ENCODE measurements at places on chromosomes 13 and 19.

DNA sequence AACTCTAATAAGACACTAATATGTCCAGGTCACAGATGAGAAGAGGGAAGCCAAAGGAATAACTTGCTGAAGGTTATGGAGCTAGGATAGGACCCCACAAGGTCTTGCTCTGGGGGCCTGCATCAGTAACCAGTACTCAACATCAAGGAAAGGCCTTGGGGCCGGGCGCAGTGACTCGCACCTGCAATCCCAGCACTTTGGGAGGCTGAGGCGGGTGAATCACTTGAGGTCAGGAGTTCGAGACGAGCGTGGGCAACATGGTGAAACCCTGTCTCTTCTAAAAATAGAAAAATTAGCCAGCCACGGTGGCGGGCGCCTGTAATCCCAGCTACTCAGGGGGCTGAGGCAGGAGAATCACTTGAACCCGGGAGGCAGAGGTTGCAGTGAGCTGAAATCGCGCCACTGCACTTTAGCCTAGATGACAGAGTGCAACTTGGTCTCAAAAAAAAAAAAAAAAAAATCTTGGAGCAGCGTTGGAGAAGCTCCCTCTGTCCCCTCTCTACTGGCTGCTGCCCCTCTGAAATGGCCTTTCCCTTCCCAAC lies 1.8 kb downstream of the LONP1 start:
- DNase-seq = no peak

DNA sequence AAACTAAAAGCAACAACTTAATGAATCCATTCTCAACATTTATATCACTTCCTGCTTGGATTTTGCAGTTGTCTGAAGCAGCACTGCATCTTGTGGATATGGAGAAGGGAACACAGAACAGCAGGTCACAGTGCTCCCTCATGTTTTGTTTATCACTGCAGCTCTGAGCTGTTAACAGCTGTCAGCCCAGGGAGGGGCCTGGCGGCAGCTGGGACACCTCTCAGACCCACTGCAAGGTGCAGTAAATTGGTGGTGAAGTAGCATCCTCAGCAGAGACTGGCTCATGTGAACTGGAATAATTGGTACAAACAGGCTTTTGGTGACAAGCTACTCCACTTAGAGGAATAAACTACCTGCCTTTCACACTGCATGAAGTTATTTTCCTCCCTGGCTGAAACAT lies 170.4 kb downstream of the LIG4 start:
- no peak for DNase-seq

- DNase-seq = no peak
Measured at GRCh38 chr13:106001443-106001842, 534.0 kb downstream of the EFNB2 start.

DNA sequence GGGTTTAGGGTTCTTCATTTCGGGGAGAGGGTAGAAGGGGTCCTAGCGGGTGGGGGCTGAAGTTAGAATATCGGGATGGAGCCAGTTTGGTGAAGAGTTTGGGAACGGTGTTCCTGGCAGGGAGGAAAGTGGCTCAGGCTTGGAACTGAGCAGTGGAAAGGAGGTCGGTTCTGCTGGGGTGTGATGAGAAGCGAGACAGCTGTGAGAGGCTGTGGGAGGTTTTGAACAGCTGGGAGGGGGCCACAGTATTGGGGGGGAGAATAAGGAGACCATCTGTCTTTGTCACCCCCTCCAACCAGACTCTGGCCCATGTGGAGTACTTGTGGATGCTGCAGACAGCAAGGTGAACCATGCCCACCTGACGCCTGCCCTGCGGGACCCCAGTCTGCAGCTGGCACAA lies 1.0 kb upstream of the TM6SF2 start:
- no peak for DNase-seq

DNA sequence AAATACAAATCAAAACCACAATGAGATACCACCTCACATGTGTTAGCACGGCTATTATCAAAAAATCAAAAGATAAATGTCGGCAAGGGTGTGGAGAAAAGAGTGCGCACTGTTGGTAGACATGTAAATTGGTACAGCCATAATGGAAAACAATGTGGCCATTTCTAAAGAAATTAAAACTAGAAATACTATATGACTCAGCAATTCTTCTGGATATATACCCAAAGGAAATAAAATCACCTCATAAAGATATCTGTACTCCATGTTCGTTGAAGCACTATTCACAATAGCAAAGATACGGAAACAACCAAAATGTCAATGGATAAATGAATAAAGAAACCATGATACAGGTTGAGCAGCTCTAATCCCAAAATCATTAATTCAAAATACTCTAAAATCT lies 30.8 kb downstream of the VWA8 start:
- no peak for DNase-seq

DNA sequence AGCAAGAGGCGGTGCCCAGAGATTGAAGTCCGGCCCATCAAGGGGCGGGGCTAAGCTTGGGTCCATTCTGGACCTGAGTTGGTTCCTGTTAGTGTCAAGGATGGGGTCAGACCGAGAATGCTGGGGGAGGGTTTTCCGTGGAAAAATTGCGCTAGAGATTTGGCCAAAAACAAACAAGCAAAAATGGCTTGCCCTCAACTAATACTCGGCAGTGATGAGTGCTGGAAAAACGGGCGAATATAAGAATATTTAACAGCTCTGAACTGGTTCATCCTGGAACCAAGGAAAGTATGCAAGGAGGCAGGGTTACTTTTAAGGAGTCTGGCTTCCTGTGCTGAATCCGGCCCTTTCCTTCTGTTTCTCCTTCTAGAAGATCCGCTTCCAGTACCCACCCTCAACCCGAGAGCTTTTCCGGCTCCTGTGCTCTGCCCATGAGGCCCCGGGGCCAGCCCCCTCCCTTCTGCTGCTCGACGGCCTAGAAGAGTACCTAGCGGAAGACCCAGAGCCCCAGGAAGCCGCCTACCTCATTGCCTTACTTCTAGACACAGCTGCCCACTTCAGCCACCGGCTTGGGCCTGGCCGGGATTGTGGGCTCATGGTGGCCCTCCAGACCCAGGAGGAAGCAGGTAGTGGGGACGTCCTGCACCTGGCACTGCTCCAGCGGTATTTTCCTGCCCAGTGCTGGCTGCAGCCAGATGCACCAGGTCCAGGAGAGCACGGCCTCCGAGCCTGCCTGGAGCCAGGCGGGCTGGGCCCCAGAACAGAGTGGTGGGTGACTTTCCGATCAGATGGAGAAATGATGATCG lies 880 bp downstream of the SWSAP1 start:
- DNase-seq = no peak

GRCh38 chr13:55553701-55554100 lies 1587.0 kb upstream of the PRR20A start:
- no peak for DNase-seq

DNA sequence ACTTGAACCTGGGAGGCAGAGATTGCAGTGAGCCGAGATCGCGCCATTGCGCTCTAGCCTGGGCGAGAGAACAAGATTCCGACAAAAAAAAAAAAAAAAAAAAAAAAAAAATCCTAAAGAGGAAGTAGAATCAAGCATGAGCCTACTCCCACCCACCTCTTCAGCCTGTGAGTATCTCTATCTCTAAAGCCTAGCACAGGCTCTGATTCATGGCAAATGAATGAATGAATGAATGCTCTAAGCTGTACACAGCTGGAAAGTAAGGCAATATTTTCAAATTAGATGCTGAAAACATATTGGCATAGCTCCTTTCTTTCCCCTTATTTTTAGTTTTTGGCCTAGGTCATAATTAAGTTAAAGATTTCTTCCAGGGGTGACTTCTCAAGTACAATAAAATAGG lies 35.7 kb upstream of the FAM216B start:
- no peak for DNase-seq

DNA sequence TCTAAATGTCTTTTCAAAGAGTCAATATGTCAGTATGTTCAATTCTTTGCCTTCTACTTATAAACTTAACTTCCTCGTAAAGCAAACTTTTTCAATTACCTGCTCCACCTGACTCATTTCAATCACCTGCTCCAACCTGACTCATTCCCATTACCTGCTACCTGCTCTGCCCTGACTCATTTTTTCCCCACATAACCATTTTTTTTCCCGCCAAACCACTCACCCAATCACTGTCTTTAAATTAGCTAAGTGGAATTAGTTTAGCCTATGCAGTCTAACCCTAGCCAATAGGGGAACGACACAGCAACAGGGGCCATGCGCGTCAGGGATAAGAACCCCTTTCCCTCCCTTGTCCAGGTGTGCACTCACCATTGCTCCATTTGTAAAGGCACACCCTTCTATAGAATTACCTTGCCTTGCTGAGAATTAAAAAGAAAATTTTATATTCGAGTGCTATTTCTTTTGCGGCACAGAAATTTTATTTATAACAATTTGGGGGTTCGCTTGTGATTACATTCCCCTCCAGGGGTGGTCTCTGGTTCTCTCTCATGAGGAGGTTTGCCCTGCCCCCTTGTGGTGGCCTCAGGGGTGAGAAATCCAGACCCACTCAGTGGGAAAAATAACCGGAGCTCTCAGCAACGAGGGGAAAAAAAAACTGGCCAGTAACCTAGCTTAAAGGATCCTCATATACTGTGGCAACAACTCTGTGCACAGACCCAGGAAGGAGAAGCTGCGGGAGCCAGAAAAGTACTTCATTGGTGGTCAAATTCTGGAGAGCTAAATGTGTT lies 193.1 kb downstream of the ZNF486 start:
- DNase-seq = no peak

GRCh38 chr13:109370496-109370895 lies 415.9 kb downstream of the IRS2 start:
- DNase-seq = no peak

- DNase-seq = no peak
Measured at GRCh38 chr13:65971541-65971940, 1258.6 kb downstream of the PCDH9 start.

DNA sequence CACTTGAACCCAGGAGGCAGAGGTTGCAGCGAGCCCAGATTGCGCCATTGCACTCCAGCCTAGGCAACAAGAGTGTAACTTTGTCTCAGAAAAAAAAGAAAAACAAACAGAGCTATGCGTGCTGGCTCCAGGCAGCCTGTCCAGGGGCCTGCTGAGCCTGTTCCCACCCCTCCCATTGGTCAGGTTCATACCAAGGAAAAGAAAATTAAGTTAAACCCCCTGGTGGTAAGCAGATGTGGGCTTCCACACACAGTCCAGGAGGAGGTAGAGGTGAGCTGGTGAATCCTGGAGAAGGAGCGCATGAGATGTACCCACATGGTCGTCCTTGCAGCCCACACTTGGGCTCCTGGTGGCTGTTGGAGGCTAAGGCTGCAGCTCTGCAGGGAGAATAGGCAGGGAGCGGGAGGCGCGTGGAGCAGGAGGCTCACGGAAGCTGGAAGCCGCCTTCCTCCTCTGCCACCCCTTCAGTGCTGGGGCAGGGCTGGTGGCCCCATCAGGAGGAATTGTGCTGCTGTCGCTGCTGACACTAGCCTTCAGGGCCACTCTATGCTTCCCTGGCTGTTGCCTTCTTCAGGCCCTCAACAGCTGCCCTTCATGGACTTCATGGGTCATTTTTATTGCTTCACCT lies 10.5 kb upstream of the CHAMP1 start:
- no peak for DNase-seq

DNA sequence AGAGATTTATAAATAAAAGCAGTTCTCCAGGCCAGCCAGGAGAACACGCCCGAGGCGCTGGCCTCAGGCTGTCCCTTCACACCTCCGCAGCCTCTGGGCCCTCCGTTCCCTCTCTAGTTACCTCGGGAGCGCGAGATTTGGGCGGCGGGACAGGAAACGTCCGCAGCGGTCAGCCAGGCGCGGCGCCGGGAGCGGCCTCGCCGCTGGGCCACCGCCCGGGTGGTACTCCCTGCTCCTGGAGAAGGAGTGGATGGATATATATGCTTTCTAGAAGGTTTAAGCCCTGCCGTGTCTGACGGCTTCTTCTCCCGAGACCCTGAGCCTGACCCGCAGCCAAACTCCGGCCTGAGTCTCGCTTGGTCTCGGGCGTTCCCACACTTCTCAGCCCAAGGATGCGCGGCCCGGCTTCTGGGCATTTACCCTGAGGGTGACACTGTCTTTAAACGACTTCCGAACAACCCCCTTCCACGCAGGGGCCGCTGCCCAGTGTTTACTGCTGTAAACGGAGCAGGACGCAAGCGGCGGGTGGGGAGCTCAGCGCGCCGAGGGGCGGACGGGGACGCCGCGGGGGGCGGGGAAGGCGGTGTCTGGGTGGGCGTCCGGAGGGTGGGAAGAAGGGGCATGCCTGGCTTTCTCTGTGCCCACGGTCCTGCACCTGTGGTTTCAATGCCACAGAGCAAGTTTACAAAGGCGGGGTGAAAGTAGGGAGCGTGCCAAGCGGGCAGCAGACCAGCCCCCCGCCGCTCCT lies 2.0 kb upstream of the ZIC2 start:
- no peak for DNase-seq

DNA sequence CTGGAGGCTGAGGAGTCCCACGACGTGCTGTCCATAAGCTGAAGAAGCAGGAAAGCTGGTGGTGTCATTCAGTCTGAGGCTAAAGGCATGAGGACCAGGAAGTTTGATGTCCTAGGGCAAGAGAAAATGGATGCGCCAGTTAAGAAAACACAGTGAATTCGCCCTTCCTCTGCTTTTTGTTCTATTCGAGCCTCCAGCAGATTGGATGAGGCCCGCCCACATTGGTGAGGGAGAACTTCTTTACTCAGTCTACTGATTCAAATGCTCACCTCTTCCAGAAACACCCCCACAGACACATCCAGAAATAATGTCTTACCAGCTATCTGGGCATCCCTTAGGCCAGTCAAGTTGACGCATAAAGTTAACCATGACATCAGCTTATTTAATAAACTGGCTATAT lies 7.5 kb upstream of the TTYH1 start:
- DNase-seq = no peak

DNA sequence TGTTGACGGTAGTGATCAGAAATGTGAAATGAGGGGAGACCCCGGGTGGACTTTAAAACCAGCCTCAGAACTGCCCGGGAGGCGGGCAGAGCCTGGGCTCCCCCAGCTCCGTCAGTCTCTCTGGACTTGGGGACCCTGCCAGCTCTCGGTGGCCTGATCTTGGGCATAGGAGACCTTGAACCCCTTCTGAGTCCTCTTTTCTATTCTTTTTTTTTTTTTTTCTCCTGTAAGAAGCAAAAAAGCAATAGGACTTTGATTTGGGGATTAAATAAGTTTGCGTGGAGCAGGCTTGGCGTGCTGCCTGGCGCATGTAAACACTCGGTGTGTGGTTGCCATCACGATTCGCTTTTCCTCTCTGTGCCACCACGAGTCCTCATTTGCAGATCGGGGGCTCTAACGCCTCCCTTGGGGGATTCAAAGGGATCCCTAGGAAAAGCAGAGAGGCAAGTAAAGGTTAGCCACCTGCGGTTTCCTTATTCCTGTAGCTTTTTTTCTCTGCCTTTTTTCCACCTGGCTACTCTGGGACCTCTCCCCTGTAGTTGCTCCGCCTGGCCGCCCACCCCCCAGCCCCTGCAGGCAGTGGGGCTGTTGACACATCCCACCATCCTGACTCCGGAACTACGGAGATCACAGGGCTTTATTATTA lies 1.3 kb downstream of the SAFB start:
- no peak for DNase-seq

DNA sequence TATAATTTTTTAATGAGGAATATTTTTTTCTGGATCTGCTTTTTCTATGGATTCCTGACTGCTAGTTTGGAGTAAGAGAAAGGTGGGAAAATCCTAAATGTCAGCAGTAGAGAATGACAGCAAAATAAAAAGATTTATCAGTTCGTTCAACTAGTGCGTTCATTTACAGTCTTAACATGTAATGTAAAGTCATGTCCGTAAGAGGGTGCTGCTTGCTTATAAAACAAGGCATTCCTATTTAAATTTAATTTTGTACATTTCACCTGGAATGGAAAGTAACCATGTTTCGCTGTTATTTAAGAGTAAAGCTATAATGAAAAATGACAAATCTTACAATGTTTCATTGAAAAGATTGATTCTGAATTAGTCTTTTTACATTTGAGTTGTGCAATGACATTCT lies 76.6 kb downstream of the ZMYM2 start:
- no peak for DNase-seq

- no peak for DNase-seq
Measured at GRCh38 chr13:112709825-112710783, 20.3 kb downstream of the ATP11A start.

- no peak for DNase-seq
Measured at GRCh38 chr19:49189259-49189658, 31.7 kb downstream of the TRPM4 start.
